ENCODE measurements at places on chromosomes 3 and 15.
A peak's percentile ranks its signal among the peaks of the same experiment; 100 is the strongest.

DNA sequence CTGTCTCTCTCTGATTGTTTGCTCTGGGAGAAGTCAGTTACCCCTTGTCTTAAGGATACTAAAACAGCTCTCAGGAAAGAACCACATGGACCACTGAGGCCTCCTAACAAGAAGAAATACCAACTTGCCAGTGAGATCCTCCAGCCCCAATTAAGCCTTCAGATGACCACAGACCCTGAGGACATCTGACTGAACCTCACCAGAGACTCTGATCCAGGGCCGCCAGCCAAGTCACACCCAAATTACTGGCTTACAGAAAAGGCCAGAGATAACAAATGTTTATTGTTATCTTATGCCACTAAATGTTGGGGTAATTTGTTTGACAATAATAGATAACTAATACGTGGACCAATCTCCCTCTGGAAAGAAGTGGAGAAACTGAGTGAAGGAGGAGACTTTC, 40.2 kb downstream of the SLC12A8 start:
- DNase-seq = peak; percentile 31

DNA sequence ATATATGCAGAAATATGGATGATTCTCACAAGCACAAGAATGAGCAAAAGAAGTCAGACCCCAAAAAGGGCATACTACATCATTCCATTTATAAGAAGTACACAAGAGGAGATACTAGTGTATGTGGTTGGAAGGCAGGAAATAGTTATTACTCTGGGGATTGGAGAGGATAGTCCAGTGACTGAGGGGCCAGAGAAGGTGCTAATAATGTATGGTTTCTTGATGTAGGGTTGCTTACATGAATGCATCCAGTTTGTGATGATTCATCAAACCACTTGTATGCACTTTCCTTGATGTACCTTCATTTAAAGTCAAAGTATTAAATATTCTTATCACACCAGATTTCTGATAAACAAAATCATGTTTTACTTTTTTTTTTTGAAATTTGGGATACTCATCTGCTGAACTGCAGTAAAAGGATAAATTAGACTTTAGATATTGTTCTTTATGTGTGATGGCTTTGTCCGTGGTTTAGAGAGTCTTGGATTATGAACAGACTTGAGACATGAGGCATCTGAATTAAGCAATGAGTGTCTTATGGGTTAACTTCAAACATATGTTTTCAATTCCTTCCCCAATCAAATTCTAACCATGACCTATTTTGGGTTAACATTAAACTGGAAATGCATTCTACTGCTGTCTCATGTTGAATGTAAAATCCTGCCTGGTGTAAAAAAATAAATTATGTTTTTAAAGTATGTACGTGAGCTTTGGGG, 171.2 kb downstream of the SEMA6D start:
- DNase-seq = no peak

GRCh38 chr15:100901702-100902435, 17.3 kb upstream of the LRRK1 start:
- DNase-seq = no peak

- DNase-seq = no peak
These were observed 81.1 kb downstream of the CCK start for GRCh38 chr3:42184651-42185443.

- DNase-seq = no peak
These were observed 119.9 kb upstream of the CADPS start for GRCh38 chr3:62995119-62995518.

All from suprapubic skin (tissue), 4 donors.